ENCODE measurements at places on chromosomes 5 and 9.

DNA sequence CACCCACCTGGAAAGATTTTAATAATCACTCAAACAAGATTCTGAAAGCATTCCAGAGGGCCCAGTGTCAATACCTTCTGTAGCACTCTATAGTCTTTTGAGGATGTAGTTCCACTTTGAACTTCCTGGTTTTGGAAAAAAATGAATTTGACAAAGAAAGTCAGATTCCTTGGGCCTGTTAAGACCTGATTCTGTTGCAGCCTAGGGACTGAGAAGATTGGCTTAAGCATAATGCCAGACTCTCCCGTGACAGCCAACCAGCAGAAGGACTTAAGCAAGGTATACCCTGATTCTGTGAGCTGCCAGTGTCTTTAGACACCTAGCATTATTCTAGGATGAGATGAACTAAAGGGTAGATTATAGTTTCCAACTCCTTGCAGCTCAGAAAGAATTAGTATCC is 6.8 kb downstream of the SPINK5 start:
- no peaks in the 10 kb centered on the region for H3K27me3 ChIP-seq
- no peaks in the 10 kb centered on the region for H3K4me1 ChIP-seq
- no peak overlapping the region for H3K4me3 ChIP-seq

DNA sequence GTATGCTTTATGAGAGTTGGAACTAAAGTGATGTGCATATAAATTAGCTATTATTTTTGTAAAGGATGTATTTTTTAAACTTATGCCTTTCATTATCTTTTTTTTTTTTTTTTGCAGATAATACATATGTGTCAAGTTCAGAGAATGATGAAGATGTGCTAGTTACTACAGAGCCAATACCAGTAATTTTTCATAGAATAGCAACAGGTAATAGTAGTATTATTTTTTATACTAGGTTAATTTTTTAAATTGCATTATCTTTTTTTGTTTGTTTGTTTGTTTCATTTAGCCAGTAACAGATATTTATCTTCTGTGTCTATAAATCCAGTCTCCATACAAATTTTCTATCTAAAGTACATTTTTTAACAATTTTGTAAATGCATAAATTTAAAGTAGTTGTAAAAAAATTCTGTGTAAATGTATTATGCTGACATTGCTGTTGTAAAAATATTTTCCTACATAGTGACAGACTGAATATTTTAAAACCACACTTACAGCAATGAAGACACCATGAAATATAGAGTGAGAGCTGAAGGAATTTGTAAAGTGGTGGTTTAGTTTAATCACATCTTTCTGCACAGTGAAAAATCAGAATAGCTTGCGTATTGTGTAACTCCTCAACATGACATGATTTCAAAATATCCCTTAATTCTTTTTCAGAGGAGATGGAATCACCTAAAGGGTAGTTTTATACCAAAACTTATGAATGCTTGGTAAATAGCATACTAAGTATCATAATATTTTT is 93.3 kb downstream of the PARP8 start:
- H3K36me3 ChIP-seq, result peaks cover 18% of the 10 kb centered on the region
- H3K4me3 ChIP-seq, result no peak overlapping the region
- H3K27ac ChIP-seq, result no peak overlapping the region

- no peak for DNase-seq
- no peak overlapping the region for H3K27ac ChIP-seq
- no peak overlapping the region for H3K4me3 ChIP-seq
- H3K27me3 ChIP-seq, result no peaks in the 10 kb centered on the region
- no peaks in the 10 kb centered on the region for H3K4me1 ChIP-seq
Observed at GRCh38 chr9:111863636-111864035, 33.0 kb upstream of the UGCG start.

DNA sequence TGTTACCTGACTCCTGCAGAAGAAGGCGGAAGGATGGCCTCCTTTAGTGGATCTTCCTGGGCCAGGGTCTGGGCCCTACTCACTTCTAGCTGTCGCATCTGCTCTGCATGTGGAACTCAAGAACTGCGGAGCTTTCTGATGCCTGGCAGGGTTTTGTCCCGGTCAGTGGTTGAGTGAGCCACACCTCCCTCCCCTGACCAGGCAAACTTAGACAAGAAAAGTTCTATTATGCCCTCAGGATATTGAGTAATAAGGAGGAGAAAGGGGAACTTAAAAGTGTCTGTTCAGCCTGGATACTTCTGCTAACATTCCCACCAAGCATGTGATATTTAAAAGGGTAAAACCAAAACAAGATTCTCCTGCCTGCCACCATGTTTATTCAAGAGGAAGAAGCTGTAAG is at the start of gene FYB1:
Gene FYB1, minus strand, starts transcription at position 127 of the 400 bp plus-strand sequence. CDS start 16,603 bp downstream, outside the sequence.
- H3K27ac ChIP-seq, result no peak within 1 kb of the TSS
- no peak for DNase-seq
- H3K4me3 ChIP-seq, result no peak within 1 kb of the TSS
- H3K36me3 ChIP-seq, result no peaks in the 10 kb centered on the region

Data from CD8-positive, alpha-beta memory T cell (primary cell).